ENCODE measurements at places on chromosomes 3 and 15.

DNA sequence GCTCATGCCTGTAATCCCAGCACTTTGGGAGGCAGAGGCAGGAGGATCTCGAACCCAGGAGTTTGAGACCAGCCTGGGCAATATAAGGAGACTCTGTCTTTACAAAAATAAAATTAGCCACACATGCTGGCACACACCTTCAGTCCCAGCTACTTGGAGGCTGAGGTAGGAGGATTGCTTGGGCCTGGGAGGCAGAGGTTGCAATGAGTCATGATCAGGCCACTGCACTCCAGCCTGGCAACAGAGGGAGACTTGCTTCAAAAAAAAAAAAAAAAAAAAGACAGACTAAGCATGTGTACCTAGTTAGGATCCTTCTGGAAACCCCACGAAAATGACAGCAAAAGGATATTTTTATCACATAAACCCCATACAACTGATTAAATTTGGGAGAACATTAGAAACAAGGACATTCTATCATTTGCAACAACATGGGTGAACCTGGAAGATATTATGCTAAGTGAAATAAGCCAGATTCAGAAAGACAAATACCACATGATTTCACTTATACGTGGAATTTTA lies 44.9 kb downstream of the METTL6 start:
- no peak for DNase-seq

DNA sequence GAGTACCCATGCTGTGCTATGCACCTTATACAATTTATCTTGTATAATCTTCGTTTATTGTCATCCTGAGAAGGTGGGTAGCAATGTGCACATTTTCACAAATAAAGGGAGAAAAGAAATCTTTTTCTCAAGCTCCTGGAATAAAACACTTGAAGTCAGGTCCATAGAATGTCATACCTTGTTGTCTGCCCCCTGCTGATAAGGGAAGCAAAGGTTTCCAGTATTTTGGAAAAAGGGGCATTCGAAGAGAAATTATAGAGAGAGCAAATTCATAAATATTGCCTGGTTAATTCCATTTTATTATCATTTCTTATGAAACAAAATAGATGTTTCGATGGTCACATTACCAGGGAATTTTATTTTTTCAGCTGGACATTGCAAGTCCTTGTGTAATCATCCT lies 277.8 kb downstream of the RAP2B start:
- DNase-seq, result no peak

DNA sequence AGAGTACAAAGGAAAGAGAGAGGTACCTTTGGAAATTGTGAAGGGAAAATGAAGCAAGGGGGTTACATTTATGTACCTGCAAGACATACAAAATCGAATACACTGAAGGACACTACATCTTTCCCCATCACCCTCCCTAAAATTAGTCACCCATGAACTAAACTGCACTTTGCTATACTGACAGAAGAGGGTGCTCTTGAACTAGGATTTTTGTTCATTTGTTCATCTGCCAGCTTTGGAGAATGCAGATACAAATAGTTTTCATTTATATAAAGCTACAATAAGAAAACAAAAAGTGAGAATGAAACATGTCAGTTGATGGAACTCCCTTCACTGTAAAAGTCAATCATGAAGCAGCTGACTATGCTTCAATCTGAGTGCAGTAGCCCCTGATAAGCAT lies 55.7 kb downstream of the PCCB start:
- peak; percentile 16 for DNase-seq

DNA sequence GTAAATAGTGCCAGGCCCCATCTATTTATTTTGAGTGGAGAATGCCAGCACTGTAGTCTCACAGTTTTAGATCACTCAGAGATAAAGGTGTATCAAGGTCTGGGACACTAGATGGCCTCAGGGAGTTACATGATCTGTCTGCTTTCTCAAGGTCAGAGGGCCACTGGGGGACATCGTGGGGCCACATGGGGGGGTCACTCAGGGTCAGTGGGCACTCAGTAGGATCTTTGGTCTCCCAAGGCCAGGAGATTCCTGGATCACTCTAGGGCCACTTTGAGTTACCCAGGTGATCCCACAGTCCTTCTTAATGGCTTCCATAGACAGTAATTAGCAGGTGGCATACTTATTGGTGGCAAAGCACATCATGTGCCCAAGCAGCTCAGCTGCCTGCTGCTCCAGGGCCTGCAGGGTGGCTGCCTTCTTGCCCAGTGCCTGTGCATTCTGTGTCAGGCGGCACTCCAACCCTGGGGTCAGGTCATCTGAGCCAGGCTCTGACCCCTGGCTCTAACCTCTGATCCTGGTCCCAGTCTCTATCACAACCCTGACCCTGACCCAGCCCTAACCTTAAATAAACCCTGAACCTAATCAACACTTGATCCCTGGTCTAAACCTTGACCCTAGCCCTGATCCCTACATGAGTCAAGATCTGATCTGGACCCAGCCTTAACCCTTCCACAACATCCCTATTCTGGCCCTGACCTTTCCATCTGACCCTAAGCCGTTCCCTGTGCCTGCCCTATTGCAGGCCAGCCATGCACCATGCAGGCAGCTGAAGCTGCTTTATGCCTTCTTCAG lies 1.8 kb upstream of the LAMB2 start:
- DNase-seq, result no peak
